ENCODE measurements at places on chromosomes 7 and 10.

DNA sequence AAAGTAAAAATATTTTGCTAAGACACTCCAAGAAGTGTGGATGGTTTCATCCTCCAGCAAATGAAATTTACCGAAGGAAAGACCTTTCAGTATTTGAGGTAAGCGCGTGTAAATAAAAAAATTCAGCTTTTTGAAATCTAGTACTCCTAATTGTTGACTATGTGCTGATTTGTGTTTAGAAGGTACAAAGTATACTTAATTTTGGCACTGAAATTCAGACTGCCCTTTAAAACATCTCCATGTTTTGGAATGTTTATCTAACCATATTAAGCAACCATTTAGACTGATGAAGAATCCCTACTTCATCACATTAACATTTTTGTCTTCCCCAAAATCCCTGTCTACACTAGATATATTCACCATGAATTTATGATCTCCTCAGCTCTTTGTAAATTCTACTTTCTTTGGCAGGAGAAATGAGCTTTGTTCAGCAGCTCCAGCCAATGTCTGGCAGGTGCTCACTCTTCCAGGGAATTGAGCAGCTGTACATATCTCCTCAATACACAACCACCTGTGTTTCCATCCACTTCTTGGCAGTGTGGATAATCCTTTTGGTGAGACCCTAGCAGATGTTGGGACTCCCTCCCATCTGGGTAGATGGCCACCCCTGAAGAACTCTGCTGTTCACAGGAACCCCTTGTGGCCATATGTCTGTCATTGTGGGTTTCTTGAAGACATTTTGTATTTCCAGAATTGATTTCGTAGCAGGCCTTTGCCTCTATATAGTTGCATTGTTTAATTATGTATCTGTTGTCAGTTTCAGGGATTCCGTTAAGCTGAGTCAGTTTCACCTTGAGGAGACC, 129.4 kb upstream of the SAMD8 start:
- no peak for DNase-seq

DNA sequence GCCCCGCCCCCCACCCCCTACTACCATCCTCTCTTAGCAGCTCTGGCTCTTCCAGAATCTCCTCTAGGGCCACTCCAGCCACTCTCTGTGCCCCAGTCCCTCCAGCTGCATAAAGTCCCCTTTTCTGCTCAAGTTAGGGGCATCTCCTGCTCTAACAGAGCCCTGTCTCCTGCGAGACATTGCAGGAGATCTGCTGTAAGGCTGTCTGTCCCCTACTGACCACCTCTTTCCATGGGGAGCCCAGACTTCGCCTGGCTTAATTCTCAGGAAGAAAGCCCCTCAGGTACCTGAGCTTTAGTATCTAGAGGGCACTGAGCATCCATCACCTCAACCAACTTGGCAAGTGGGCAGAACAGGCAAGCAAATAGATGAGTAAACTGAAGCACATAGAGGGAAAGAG, 200.7 kb upstream of the ZMIZ1 start:
- no peak for DNase-seq

DNA sequence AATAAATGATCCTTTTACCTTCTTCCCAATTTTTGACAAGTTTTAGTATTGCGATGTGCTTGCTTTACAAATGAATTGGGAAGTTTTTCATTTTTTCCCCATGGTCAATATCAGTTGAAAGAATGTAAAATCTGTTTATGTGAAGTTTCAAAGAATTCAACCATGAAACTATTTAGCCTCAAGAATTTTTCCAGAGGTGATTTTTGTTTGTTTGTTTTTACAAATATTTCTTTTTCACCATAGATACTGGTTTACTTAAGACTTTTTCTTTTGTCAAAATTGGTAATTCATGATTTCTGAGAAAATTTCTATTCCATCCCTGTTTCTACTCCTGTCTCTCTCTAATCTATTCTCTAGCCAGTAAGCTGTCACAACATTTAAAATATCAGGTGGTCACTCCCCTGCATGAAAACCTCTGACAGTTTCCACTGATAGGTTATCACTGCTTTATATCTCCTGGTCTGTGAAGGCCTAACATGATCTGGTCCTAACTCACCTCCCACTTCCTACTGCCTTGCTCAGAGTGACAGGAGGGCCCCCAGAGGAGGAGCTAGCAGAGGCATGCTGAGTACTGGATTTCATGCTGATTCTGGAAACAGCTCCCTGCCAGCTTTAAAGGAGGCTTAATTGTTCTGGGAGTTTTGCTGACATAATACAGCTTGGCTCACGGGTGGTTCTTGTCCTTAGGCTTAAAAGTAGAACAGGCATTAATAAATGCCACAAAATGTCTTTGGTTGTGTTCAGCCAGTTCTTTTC, 7.6 kb upstream of the ARMS2 start:
- no peak for DNase-seq

DNA sequence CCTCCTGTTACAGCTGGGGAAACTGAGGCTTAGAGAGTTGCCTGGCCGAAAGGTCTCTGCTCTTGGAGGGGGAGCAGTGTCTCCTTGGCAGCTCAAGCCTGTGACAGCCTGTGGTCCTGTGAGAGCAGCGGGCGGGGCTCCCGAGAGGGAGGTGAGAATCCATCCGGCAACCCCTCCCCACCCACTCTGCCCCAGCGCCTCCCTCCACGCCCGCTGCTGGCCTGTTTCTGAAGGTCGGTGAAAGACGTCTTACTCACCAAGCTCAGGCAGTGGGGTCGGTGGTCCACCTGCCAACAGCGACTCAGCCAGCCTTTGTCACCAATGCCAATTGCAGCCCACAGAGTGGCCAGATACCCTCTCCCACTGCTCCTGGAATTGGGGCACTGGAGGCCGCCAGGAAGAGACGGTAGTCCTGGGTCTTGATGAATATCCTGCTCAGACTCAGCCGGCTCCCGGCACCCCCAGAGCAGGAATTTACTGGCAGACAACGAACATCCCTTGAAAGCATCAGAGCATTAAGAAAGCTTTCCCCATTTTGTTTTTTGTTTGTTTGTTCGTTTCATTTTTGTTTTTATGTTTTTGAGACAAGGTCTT, 7.4 kb upstream of the TTYH3 start:
- DNase-seq = no peak

GRCh38 chr7:27189295-27189996, 4.4 kb upstream of the HOXA11 start:
- no peak for DNase-seq

DNA sequence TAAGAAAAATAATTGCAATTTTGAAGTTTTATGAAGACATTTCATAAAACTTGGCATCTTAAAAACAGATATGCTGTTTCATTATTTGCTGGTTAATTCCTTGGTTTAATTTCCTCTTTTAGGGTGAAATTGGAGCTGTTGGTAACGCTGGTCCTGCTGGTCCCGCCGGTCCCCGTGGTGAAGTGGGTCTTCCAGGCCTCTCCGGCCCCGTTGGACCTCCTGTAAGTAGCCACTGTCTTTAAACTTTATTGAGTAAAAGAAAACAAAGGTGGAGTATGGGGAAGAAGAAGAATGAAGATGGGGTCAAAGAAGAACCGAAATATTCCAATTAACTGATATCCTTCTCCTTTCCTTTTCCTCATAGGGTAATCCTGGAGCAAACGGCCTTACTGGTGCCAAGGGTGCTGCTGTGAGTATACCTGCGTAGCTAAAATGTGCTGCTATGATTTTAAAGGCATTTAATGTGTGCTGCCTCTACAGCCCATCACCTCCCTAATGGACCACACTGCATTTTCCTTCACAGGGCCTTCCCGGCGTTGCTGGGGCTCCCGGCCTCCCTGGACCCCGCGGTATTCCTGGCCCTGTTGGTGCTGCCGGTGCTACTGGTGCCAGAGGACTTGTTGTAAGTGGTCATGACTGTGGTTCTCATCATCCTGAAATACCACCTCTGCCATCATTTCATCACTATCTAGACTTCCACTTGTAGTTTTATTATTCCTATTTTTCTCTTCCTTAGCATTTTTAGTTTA, 14.7 kb downstream of the COL1A2 start:
- no peak for DNase-seq

GRCh38 chr7:79217468-79217867, 236.0 kb downstream of the MAGI2 start:
- DNase-seq = no peak

GRCh38 chr7:22879709-22880306, 57.2 kb upstream of the TOMM7 start:
- DNase-seq = no peak

- DNase-seq = no peak
Measured at GRCh38 chr10:118203461-118203860, 138.7 kb downstream of the FAM204A start.

GRCh38 chr7:118753479-118753878, 529.0 kb downstream of the ANKRD7 start:
- DNase-seq = no peak

DNA sequence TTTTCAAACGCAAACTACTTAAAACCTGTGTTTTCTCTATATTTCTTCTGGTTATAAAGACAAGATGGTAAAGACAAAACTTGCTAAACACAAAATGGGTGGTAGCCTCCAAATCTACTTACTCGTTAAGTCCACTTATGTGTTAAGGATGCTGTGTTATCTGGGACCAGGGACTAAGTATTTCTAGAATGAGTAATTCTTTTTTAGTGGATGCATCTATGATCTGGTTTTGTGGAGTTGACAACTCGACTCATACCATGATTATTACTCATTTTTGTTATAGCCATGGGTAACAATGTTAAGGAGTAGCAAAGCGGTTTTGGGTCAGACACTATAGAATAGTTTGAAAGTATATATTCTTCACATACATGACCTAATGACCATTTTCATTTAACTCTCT, 239.5 kb upstream of the FOXP2 start:
- DNase-seq = no peak

DNA sequence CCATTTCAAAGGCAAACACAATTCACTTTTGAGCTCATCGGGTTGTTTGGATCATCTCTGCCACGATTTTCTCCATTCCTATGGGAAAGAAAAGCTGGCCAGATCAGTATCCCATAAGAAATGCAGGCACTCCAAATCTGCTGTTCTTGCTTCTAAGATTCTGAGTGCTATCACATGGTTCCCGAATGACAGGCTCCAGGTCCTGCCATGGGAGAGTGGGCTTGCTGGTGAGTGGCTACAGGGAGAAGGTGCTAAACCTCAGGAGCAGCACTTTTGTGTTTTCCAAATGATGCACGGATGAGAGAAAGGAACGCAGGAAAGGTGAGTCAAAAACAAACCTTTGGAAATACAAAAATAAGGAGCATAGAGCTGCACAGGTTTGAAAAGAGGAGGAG, 32.1 kb downstream of the MTURN start:
- no peak for DNase-seq

DNA sequence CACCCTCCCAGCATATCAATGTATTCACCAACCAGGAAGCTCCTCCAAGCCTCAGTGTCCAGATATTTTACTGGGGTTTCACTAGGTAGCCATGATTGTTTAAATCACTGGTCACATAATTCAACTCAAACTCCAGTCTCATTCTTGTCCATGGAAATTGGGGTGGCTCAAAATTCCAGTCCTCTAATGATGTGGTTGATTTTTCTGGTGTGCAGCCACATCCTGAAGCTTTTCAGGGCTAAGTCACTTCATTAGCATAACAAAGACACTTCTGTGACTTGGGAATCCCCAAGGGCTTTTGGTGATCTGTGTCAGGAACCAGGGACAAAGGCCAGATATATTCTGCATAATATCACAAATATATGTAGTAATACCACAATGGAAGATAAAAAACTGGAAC, 786.9 kb upstream of the IGFBP3 start:
- DNase-seq = no peak

DNA sequence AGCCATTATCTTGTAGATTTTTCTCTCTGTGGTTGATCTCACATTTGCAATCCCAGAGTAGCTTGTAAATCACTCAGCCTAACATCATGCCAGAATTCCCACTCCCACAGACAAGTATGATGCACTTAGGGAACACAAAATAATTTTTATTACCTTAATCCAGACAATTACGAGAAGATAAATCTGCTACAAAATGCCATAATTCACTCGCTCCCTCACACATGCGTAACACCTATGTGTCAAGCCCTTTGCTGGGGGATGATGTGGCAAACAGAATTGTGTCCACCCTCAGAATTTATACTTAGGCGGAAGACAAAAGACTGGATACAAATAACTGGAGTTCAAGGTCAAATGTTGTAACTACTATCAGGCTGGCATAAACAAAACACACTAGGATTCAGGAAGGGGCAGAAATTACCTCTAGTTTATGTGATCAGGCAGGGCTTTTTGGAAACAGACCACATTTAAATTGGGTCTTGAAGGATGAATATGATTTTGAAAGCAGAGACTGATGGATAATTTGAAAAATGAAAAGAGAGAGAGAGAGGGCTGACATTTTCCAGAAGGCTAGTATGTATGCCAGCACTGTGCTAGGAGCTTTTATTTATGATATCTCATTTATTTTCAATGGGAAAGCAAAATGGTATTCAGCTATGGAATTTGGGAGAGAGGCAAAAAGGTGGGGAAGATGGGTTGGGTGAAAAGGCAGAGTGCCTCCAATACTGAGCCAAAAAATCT, 69.8 kb downstream of the DOCK4 start:
- no peak for DNase-seq

DNA sequence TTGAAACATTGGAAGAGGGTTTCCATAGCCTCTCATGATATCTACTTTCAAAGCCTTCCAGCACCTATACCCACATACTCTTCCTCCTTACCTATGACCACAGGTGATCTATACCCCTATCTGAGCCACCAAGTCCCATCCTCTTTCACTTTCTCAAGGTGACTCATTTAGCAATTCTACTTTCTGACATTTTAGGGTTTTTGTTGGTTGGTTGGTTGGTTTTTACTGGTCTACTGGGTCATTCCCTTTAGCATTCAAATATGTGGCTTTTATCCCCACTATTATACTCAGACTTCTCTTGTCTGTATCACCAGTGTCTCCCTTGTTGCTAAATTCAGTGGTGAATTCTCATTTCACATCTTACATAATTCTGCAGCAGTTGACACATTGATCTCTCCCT, 130.4 kb upstream of the STEAP4 start:
- no peak for DNase-seq

GRCh38 chr7:138975343-138976104, 5.7 kb downstream of the KIAA1549 start:
- no peak for DNase-seq

GRCh38 chr10:83367036-83367435, 772.3 kb upstream of the GHITM start:
- DNase-seq = no peak

GRCh38 chr10:70512149-70512639, 33.6 kb downstream of the PALD1 start:
- DNase-seq = no peak

- no peak for DNase-seq
Measured at GRCh38 chr10:91607646-91608403, 25.0 kb downstream of the PPP1R3C start.

GRCh38 chr10:62248465-62248864, 20.2 kb downstream of the RTKN2 start:
- no peak for DNase-seq

- no peak for DNase-seq
Measured at GRCh38 chr10:129849452-129849750, 114.7 kb downstream of the EBF3 start.

DNA sequence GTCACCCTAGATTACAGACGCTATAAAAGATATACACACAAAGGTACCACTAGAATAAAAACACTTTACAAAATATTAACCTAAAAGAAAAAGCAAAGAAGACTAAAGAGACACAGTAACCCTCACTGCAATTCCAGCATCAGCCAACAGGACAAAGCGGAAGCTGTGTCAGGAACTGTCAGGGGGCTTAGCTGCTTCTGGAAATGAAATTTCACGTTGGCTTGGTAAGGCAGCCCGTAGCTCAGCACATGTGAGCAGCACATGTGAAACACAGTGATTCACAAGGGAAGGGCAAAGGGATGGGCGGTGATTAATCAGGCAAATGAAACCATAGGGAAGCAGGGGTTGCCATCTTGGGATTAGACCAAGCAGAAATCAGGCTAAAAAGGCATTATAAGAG, 195.4 kb downstream of the MGMT start:
- no peak for DNase-seq
